Cardiac muscle cell (in vitro differentiated cells and primary cell): ENCODE measurements at places on chromosomes 6 and 20.

GRCh38 chr6:110195639-110196038, 15.4 kb downstream of the CDC40 start:
- H3K36me3 ChIP-seq = no peaks in the 10 kb centered on the region
- no peaks in the 10 kb centered on the region for H3K4me1 ChIP-seq
- no peak overlapping the region for H3K4me3 ChIP-seq
- no peak for DNase-seq

- no peaks in the 10 kb centered on the region for H3K27me3 ChIP-seq
- no peak overlapping the region for H3K27ac ChIP-seq
- DNase-seq = no peak
- no peaks in the 10 kb centered on the region for H3K4me1 ChIP-seq
These were observed 365.2 kb downstream of the PAX1 start for GRCh38 chr20:22070610-22071058.

DNA sequence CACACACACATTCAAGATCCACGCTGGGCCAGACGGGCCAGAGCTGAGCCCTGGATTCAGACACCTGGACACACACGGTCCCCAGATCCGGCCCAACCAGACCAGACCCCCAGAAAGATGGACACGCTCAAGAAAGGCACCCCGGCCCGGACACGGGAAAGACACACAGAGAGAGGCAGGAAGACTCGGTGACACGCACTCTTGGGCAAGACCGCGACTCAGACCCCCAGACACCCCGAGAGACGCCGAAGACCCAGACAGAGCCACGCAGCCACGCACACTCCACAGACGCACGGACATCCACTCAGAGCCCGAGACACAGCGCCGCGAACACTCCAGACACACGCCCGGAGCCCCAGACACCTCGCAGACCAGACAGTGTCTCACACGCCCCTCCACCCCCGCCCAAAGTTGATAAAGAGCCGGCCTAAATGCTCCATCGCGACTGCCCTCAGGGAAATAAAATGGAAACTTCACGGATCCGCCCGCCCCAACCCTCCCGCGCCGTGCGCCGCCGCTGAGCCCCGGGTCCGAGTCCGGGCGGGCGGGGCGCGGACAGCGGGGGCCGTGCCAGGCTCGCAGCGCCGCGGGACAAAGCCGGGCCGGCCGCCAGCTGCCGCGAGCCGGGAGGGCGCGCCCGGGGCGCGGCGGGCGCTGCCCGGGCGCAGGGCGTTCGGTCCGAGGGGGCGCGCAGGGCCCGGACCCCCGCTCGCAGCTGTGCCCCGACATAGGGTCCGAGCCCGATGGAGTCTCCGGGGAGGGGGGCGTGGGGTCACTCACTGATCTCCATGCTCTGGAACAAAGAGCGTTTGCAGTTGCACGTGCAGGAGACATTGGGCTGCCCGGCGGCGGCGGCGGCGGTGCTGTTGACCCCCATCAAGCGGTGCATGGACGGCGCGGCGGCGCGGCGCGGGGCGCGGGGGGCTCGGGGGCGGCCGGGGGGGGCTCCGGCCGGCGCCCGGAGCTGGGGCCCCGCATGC, 831 bp downstream of the PMEPA1 start:
- H3K27ac ChIP-seq = no peak overlapping the region
- no peaks in the 10 kb centered on the region for H3K36me3 ChIP-seq
- peak overlapping the region; percentile 36 for H3K4me3 ChIP-seq
- peak; percentile 35 for DNase-seq

- no peaks in the 10 kb centered on the region for H3K4me1 ChIP-seq
- no peaks in the 10 kb centered on the region for H3K36me3 ChIP-seq
- no peak for DNase-seq
- no peak overlapping the region for H3K4me3 ChIP-seq
- no peaks in the 10 kb centered on the region for H3K27me3 ChIP-seq
- H3K27ac ChIP-seq = no peak overlapping the region
These were observed 28.3 kb upstream of the CD83 start for GRCh38 chr6:14089224-14089623.

- H3K4me1 ChIP-seq = no peaks in the 10 kb centered on the region
- DNase-seq = no peak
- no peak overlapping the region for H3K4me3 ChIP-seq
- no peak overlapping the region for H3K27ac ChIP-seq
- no peaks in the 10 kb centered on the region for H3K27me3 ChIP-seq
These were observed 3.4 kb downstream of the PCK1 start for GRCh38 chr20:57564180-57564802.

GRCh38 chr6:11911538-11911937, 100.6 kb upstream of the HIVEP1 start:
- no peaks in the 10 kb centered on the region for H3K27me3 ChIP-seq
- DNase-seq = no peak
- no peaks in the 10 kb centered on the region for H3K36me3 ChIP-seq
- no peak overlapping the region for H3K27ac ChIP-seq

GRCh38 chr6:37283268-37283667, 25.3 kb upstream of the TMEM217 start:
- peaks cover 8% of the 10 kb centered on the region for H3K4me1 ChIP-seq
- H3K36me3 ChIP-seq = peaks cover 30% of the 10 kb centered on the region
- H3K4me3 ChIP-seq = no peak overlapping the region
- DNase-seq = no peak
- no peak overlapping the region for H3K27ac ChIP-seq
- no peaks in the 10 kb centered on the region for H3K27me3 ChIP-seq

DNA sequence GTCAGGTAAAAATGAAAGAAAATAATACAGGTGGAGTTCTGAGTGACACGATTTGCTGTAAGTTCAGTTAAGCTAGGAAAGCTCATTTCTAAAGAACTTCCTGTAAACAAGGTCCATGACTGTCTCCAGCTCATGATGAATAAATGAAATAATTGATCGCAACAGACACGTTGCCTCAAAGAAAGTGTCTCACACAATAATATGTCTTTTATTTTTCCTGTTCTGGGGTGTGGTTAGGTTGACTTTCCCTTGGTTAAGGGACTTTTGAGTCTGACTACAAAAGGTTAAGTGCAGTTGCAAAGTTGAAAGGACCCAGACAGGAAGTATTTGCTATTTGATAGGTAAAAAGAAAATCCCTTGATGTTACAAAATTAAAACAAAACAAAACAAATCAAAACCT, 304.2 kb upstream of the PRDM1 start:
- no peaks in the 10 kb centered on the region for H3K27me3 ChIP-seq
- H3K4me1 ChIP-seq = no peaks in the 10 kb centered on the region
- no peak for DNase-seq
- H3K36me3 ChIP-seq = no peaks in the 10 kb centered on the region

DNA sequence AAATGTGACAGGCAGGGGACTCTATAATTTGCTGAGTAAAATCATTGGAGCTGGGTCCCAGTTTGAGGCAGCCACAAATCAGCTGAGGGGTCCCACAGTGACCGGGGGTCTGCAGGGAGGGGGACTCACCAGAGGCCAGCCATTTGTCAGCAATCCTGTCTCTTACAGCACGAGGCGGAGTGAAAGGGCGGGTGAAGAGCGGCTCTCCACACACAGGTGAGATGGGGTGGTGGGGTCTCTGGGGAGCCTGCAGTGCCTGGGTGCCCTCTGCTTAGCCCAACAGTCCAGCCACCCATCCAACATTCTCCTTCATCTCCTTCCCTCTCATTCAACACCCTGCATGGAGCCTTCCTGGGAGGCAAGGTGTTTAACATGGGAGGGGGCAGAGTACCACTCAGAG, 728 bp downstream of the TMC2 start:
- DNase-seq = no peak
- H3K36me3 ChIP-seq = no peaks in the 10 kb centered on the region
- no peak overlapping the region for H3K27ac ChIP-seq
- no peak overlapping the region for H3K4me3 ChIP-seq
- peaks cover 5% of the 10 kb centered on the region for H3K27me3 ChIP-seq
- no peaks in the 10 kb centered on the region for H3K4me1 ChIP-seq

GRCh38 chr6:71454056-71454455, 165.4 kb downstream of the OGFRL1 start:
- H3K4me1 ChIP-seq = no peaks in the 10 kb centered on the region
- H3K27ac ChIP-seq = no peak overlapping the region
- DNase-seq = no peak
